ENCODE measurements at places on chromosomes 16 and 17. TPM values are rescaled to one million over a fixed set of nuclear protein-coding genes. Genes with fewer than 3 reads are reported as not detected.

- H3K4me1 ChIP-seq = no peaks in the 10 kb centered on the region
- no peaks in the 10 kb centered on the region for H3K27me3 ChIP-seq
- no peaks in the 10 kb centered on the region for H3K36me3 ChIP-seq
- DNase-seq = no peak
Observed at GRCh38 chr16:24834459-24835335, 11.1 kb upstream of the SLC5A11 start.

DNA sequence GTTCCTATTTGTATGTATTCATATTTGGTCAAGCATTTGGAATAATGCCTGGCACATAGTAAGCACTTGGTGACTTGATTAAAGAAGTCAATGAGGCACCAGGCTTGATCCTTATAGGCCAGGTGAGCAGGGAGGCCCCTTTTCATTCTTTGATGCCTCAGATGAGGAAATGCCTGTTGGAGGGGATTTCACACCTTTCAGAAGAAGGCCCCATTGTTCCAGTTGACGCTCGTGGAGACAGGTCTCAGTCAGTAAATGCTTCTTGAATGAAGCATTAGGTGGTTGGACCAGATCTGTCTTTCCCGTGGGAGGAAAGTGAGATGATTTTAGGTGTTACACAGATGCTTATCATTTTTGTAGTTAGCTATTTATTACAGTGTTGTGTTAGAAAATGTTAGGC, 13.0 kb downstream of the LCMT1 start:
- peak overlapping the region; percentile 8 for H3K27ac ChIP-seq
- no peak overlapping the region for H3K4me3 ChIP-seq
- no peaks in the 10 kb centered on the region for H3K27me3 ChIP-seq
- DNase-seq = no peak
- H3K36me3 ChIP-seq = no peaks in the 10 kb centered on the region

GRCh38 chr16:49631187-49632041, 224.5 kb downstream of the ZNF423 start:
- no peaks in the 10 kb centered on the region for H3K4me1 ChIP-seq
- no peak overlapping the region for H3K4me3 ChIP-seq
- no peaks in the 10 kb centered on the region for H3K27me3 ChIP-seq
- DNase-seq = no peak
- H3K27ac ChIP-seq = no peak overlapping the region
- H3K36me3 ChIP-seq = no peaks in the 10 kb centered on the region

DNA sequence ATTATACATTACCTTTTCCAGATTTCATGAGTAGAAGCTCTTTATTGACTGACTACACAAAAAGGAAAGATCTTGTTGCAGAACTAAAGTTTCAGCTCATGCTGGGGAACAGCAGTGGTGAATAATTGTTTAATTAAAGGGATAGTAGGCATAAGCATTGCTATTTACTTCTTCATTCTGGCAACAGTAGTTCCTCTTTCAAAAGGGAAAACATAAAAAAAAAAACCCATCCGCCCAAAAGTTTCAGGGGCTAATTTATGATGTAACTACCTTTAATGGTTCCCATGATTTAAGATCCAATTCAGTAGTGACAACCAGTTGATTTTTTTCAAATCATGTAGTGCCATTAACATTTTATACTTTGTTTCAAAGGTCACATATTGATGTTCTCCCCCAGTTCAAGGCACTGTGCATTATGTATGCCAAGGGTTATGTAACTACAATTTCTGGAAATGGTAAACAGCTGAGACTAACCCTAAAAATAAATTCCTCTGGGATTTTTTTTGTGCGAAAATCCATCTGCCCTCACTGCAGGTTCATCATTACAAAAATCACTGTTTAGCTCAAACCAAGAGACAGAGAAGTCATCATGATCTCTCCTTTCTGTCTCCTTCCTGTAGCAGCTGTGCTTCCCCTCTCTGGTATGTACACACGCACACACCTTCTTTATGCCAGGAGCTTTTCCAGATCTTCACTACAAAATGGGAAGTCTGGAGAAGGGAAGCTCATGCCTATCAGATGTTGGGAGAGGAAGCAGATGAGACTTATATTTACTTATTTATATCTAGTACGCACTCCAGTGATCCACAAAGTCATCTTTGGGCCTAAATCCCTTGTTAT, 2.2 kb upstream of the PHLPP2 start:
- H3K4me1 ChIP-seq = peaks cover 26% of the 10 kb centered on the region
- DNase-seq = no peak
- H3K4me3 ChIP-seq = no peak overlapping the region
- peaks cover 12% of the 10 kb centered on the region for H3K27me3 ChIP-seq

DNA sequence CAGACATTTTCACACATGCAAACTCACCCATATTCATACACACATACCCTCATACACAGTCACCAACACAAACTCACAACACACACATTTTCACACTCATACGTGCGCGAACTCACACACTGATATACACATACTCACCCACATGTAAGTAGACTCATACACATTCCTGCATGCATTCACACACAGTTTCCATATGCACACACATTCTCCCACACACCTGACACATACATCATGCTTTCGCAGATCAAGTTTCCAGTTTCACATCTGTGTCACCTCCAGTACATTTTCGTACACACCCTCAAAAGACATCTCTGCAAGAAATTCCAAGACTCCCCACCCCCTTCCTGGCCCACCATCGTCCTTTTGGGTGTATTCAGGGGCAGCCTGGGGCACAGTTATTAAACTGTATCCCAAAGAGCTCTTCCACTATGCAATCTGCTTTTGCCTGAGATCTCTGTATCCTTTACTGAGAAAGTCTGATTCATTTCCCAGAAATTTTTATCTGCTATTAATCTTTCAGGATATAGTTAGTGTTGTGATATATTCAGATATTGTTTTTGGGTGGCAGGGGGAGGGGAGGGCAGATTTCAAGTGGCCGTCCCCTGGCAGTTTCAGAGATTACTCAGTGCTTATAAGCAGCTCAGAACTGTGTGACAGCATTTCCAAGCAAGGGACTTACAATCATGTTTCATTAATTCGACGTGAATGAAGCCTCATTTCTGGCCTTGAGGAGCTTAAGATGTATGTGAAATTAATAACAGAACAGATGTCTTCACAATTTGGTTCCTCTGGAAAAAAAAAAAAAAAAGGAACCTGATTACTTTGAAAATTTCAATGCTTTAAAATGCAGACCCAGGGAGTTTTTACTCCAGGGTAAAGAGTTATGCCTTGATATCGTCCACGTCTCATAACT, 35.3 kb upstream of the MMP2 start:
- no peak overlapping the region for H3K4me3 ChIP-seq
- H3K27ac ChIP-seq = no peak overlapping the region
- H3K36me3 ChIP-seq = no peaks in the 10 kb centered on the region
- H3K4me1 ChIP-seq = peaks cover 10% of the 10 kb centered on the region
- DNase-seq = no peak
- H3K27me3 ChIP-seq = peaks cover 22% of the 10 kb centered on the region

Gene EVPLL
- not detected for total RNA-seq

Gene SLC38A8
- not detected for total RNA-seq

Gene INTS2
- 29.5 TPM for total RNA-seq

Gene CDH5
- not detected for total RNA-seq

Measured in activated T-cell treated with anti-CD3 and anti-CD28 coated beads, Interleukin-2, amount 50 U/mL, for 72 hours (primary cell).